Stimulated activated CD8-positive, alpha-beta memory T cell treated with anti-CD3 and anti-CD28 coated beads, Interleukin-4, amount 100 ng/mL, for 1 hour (primary cell): ENCODE measurements at places on chromosomes 5 and 9.

- DNase-seq, result no peak
Observed at GRCh38 chr5:157222506-157223230, 42.0 kb downstream of the ITK start.

- DNase-seq, result no peak
Observed at GRCh38 chr9:70587201-70587600, 172.7 kb upstream of the KLF9 start.

- DNase-seq, result no peak
Observed at GRCh38 chr9:88802533-88802932, 188.7 kb upstream of the S1PR3 start.

DNA sequence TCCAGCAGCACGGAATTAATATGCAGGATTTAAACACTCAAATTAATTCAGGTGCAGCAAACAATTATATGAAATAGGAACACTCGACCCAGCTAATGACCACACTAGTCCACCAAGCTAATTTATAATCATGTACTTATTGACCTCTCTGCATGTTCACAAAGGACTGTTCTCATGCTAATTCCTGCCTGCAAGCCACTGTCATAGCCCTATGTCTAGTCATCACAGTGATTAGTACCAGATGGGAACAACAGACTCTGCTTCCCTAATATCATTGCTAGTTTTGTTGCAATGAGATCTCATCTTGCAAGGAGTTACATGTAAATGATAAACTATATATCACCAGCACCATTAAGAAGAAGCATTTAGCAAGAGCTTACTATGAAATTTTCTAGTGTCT lies 553.0 kb upstream of the GRAMD2B start:
- DNase-seq, result no peak

GRCh38 chr9:73038089-73038509 lies 85.2 kb upstream of the ALDH1A1 start:
- no peak for DNase-seq

DNA sequence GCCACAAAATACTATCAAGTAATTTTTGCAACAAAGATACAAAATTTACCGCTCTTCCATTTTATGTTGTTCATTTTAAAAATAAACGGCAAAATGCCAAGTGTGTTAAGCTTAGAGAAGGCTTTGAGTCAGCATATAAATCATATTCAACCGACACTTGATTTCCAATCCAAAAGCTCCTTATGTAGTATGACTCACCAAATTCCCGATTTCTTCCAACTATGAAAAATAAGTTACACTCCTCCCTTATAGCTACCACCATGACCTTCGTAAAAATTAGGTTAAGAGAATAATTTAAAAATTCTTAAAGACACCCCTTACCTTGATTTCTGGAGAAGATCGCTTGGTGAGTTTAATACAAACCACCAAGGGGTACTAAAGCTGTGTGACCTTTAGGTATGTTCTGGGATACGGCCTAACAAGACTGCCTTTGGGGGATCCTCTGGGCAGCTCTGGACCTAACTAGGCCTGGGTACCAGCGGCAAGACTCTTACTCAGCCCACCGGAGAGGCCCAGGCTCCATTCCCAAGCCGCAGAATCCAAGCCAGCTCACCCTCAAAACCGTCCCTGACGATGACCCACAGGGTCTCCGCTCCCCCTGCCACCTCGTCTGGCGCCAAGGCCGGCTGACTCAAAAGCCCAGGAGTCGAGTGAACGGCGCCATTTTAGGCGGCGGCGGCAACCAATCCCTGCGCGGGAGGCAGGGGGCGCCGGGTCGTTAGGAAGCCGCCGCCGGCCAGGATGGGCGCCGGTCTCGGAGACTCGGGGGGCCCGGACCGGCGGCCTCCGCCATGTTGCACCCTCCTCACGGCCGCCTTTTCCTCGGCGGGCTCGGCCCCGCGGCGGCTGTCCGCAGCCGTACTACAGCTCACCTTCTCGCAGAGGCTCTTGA lies 739 bp downstream of the PPP2CA start:
- DNase-seq, result peak; percentile 17

GRCh38 chr9:109969011-109969410 lies 189.0 kb downstream of the PALM2AKAP2 start:
- no peak for DNase-seq

DNA sequence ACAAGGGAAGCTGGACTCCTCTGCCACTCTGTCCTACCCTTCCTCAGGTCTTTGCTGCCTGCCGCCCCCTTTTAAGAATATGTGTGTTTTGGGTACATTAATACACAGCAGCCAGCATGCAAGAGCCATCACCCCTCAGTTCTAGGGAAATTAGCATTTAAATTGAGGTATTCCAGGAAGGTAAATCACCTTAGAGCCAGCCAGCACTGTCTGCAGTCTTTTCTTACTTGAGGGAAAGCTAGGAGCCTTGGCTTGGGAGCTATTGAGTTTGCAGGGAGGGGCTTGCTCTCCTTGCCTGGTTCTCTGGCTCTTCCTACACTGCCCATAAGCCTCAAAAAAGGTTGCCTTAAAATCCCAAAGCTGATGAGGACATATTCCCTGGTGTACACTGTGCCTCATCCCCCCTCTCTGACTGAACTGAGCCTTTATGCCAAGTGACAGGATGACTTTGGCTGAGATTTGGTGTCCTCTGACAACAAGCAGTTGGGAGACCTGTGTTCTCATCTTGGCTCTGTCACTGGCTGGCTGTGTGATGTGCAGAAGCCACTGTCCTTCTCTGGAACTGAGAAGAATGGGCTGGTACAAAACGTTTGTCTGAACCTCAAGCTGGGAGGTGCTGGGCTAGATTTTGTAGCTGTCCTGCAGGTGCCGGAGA lies 54.1 kb downstream of the TRIM32 start:
- no peak for DNase-seq

DNA sequence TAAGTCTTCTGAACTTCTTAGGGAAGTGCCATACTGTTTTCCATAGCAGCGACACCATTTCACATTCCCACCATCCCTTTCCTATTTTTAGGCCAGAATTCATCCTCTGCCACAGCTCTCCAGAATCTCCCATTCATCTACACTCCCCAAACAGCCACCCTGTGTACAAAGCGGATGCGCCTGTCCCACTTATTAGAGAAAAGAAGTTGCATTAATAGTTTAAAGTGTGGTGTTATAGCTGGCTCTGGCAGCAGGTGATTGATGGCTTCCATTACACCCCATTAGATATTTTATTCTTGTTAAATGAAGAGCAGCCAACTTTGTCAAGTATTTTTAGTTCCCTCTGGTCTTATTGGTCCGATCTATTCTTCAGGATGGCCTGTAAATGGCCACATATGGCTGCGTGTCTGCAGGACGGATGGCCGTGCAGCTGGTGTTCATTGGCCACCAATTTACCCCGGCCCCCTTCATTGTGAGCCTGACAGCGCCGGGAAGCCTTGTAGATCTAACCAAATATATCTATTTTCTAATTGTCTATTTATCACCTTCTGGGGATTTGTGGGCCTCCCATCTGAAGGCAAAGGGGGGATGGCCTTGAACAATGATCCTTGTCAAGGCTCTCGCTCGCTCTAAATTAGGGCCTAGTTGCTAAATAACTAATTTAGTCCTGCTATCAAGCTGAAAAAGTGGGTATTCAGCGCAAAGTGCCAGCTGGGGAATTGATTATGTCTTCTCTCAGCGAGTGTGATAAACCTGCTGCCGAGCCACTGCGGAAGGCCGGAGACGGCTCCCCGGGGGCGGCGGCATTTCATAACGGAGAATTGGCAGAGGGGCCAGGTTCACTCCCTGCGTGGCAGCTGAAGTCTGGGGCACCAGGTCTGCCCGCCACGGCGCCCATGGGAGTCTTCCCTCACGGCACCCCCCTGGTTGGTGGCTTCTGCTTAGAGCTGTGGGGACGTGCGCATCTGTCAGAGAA lies 141.1 kb downstream of the MELK start:
- DNase-seq, result no peak

DNA sequence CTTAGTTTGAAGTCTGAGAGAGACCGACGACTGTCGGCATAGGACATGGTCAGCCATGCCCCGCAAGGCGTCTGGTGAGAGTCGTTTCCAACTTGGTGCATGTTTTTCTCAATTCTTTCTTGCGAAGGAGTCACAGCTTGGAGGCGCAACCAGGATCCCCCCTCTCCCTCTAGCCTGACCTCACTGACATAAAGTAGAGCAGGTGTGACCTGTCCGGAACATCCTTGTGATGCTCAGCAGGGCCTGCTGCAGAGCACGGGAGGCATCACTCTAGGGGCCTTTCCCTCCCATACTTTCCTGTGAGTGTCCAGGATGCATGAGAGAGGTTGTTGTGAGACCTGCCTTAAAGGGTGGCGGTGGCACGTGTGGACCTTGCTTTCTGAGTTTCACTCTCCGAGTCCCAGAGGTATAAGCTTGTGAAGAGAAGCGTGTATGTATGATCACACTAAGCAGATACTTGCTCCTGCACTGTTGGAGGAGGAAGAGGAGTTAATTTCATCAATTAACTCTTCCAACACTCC lies 5.0 kb downstream of the TENT4A start:
- DNase-seq, result no peak

- DNase-seq, result no peak
Observed at GRCh38 chr5:157100140-157100679, 8.6 kb downstream of the HAVCR2 start.

- DNase-seq, result no peak
Observed at GRCh38 chr5:119363936-119364335, 8.1 kb downstream of the TNFAIP8 start.

- no peak for DNase-seq
Observed at GRCh38 chr5:56050551-56051255, 55.9 kb upstream of the IL6ST start.

GRCh38 chr9:127777368-127777980 lies 992 bp downstream of the SH2D3C start:
- DNase-seq, result no peak
